AG09319 (cell line): ENCODE measurements at places on chromosomes 7 and 10.

DNA sequence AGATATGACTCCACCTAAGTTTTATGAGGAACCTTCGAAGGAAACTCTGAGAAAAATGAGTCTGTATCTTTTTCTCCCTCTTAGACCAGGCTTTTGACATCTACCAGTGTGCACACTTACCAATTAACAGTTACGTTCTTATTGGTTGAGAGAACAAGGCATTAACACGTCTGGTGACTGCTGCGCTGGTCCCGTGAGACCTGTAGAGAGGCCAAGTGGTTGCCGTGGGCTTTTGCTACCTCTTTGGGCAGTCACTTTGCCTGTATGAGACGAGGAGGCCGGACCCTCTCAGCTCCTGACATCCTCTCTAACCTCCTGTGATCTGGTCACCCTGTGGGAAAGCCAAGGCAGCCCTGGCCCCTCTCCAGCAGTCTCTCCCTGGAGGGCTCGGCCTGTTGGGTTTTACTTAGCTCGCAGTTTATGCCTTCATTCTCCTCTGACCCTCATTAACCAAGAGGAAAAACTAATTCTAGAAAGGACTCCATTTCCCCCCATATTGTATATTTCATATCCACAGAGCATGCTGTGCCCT lies 513.9 kb upstream of the GALNT17 start:
- no peak for DNase-seq

DNA sequence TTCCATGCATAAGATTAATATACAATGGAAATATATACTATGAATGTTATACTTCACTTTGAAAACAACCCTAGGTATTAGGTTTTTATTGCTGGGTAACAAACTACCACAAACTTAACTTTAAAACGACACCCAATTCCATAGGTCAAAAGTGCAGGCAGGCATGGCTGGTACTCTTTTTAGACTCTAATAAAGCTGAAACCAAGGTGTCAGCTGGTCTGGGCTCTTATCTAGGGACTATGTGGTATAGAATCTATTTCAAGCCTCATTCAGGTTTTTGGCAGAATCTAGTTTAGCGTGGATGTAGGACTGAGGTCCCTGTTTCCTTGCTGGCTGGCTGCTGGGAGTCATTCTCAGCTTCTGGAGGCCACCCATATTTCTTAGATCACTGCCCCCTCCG lies 65.0 kb upstream of the TMEM168 start:
- DNase-seq: no peak

- no peak for DNase-seq
These were observed 175.0 kb downstream of the PLPP4 start for GRCh38 chr10:120632047-120632446.

DNA sequence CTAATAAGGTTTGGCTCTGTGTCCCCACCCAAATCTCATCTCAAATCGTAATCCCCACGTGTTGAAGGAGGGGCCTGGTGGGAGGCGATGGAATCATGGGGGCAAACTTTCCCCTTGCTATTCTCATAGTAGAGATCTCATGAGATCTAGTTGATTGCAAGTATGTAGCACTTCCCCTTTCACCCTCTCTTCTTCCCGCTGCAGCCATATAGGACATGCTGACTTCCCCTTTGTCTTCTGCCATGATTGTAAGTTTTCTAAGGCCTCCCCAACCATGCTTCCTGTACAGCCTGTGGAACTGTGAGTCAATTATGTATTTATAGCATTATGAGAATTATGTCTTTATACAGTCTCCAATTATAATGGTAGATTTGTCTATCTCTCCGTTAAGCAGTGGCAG lies 594.5 kb downstream of the ACTR3B start:
- DNase-seq: no peak

DNA sequence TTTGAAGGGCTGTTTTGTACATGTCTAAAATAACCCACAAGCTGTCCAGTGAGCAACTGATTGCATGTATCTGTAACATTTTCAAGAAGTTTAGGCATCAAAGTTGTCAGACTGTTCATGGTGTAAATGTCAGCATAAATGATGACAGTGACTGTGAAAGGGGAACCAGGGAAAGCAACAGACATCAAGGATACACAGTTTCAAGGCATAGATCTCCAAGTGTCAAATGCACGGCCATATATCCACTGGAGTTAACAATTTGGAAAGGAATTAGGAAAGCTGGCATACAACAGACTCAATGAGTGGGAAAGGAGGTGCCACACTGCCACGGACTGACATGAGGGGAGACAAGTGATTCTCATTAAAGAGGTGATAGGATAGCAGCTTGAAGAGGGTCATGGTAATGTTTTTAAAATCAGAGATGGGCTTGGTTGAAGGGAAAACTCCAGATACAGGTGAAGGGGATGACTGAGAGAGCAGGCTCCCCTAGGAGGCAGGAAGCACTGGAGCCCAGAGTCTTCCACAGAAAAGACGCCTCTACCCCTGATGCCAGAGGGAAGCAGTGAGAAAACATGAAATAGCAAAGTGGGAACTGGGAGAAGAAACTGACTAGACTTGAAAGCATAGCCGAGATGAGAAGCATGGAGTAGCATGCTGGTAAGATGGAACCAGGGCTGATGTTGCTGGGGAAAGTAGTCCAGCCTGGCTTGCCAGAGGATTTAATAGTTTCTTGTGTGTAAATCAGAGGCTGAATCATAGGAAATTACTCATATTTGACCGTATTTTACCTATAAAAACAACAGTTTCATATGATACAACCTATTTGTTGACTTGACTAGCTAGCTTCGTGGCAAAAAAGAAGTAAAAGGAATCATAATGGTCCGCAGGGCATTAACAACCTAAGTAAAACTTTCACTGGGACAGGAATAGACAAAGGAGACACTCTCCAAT lies 18.6 kb downstream of the NSMCE4A start:
- DNase-seq: no peak

DNA sequence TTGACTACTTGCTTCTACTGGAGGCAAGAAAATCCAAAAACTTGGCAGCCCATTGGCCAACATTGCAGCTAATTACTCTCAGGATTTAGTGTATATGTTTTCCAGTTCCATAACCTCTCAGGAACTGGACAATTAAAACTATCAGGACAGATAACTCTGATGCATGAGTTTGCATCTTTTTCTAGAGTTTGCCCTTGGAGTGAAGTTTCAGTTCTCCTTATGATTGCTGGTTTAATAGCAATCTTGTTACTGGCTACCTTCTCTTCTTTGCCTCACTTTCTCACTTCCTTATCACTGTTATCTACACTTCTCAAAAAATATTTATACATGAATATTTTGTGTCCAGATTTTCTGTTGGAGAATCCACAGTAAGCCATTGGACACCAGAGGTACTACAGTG lies 735.9 kb downstream of the PCDH15 start:
- no peak for DNase-seq

- DNase-seq: peak; percentile 11
These were observed 39.5 kb upstream of the ANKRD1 start for GRCh38 chr10:90960355-90960814.

DNA sequence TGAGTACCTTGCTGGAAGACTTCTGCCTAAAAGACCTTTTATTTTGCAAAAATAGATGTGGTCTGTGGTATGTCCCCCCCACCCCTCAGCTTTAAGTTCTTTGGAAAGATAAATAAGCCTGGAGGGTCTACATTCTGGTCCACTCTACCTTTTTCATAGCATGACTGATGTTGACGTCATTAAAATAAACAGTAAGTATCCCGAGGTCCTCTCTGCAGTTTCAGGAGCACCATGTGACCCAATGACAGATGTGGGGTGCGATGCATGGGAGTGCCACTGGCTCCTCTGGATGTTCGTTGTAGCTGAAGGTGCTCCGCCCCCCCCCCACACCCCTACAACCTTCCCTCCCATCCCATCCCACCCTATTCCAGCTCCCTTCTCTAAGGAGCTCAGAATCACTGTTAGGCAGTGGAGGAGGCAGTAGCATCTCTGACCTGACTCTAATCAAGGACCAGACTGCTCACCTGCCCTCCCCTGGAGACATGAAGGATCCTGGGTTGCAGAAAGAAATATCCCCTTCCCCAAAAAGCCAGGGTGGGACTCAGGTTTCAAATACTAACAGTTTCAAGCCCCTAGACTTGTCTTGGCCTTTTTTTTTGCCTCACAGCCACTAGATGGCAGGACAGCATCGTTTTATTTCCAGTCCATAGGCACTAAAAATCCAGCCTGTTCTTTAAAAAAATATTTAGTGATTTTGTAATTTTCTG lies 25.1 kb downstream of the CASP7 start:
- no peak for DNase-seq

DNA sequence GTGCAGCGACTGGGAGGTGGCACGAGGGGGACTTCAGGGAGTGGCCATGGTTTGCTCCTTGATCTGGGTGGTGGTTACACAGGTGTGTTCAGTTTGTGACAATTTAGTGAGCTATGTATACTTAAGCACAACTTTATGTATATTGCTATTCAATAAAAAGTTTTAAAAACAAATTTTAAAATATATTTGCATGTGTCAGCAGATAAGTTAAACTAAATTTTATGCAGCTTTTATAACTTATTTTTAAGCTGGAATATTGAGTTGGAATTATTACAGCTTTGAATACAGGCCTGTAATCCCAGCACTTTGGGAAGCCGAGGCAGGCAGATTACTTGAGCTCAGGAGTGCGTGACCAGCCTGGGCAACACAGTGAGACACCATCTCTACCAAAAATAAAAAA lies 5.4 kb downstream of the BAIAP2L1 start:
- DNase-seq: no peak

- DNase-seq: no peak
These were observed 1.6 kb upstream of the GPRIN2 start for GRCh38 chr10:46558122-46558391.

GRCh38 chr7:119720541-119720940 lies 552.4 kb upstream of the KCND2 start:
- peak; percentile 27 for DNase-seq

DNA sequence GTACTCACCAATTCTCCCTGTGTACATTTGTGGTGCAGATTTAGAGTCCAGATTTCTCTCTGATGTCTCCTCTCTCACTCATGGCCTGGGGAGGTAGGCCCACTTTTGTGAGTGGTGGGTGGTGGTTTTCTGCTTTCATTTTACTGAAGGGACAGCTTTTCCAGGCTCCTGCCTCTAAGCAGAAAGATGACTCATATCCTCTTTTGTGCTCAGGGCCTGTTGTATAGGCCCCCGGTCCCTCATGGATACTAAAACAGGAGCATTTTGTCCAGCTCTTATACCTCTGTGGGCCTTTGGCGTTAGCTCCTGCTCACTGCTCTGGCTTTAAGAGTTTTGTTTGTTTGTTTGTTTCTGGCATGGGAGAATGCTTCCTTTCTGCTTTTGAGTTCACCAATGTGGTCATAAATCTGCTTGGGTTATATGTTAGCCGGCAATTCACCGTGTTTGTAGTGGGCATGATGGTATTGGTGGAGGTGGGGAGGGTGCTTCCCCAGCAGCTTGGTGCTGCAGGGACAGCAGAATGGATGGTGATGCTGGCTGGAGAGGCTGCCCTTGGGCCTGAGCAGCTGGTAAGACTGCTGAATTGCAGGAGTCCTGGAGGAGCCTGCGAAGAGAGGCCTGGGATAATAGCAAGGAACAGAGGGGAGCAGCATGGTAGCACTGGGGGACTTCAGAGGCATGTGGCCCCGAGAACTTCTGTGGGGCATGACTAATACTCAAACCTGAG lies 468.7 kb downstream of the RPS24 start:
- DNase-seq: no peak

- DNase-seq: no peak
These were observed 81.1 kb downstream of the ZMIZ1 start for GRCh38 chr10:79149662-79150443.

DNA sequence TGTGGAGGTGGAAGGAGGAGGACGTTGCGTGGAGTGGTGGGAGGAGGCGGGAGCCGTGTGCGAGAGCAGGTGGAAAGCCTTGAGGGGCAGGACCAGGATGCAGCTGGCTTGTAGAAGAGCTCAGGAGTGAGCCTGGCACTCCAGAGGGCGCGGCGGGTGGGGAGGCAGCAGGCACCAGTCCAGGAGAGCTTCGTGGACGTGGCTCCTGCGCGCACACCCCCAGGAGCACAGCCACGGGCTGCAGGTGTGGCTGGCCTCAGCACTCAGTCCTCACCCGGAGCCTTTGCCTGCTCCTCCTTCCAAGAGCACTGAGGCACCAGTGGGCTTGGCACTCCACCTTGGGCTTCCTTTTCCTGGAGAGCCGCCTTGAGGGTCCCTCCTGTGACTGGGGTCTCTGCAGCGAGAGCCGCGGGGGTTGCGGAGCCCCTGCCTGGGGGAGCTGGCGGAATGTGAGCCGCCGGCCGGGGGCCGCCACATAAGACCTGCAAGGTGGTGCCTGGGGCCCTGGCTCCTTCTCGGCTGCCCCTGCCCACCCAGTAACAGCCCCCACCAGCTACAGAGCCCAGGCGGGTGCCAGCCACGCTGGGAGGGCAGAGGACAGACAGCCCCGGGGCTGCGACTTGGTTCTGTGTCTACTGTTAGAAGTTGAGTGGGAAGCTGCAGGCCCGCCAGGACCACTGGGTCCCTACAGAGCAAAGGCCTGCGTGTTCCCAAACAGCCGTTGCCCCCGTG lies 11.1 kb downstream of the MAFK start:
- no peak for DNase-seq

- DNase-seq: no peak
These were observed 36.9 kb downstream of the ELFN1 start for GRCh38 chr7:1706721-1707613.

DNA sequence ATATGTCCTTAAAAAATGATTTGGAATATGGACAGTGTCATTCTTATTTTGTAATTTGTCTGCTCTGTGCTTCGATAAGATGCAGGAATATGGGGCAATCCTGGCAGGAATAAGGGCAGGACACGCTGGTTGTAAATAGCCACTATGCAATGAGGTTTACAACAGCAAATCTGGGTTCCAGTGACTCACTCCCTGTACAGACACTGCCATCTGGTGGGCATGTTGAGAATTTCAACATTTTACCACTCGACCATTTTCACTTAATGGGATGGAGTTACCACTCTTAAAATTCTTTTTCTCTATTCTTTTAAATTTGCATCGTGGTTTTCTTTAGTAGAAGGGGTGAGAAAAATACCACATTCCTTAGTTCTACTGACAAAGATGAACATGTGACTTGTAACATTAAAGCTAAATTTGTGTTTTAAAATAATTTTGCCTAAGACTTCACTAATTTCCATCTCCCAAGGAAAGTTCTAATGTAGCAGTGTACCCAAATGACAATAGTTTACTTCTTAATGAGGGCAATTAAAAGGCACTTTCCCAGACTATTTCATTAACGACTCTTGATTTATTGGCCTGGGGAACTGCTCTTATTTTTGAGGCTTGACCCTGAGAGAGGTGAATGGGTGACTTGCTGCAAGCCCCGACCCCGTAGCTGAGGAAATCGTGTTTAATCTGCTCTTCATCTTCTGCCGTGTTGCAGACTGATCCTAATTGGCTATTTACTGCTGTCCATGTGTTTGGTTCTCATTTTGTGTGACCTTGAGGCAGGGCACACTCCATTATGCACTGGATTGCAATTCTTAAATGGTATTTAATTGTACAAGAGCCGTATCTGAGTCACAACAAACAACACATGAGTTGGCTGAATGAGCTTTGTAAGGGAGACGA lies 173.6 kb upstream of the IMMP2L start:
- DNase-seq: no peak
